M059J (cell line): ENCODE measurements at places on chromosomes 3 and 15. TPM values are rescaled to one million over a fixed set of nuclear protein-coding genes. Genes with fewer than 3 reads are reported as not detected.

- DNase-seq: no peak
These were observed 53.8 kb downstream of the WDR76 start for GRCh38 chr15:43880406-43881194.

DNA sequence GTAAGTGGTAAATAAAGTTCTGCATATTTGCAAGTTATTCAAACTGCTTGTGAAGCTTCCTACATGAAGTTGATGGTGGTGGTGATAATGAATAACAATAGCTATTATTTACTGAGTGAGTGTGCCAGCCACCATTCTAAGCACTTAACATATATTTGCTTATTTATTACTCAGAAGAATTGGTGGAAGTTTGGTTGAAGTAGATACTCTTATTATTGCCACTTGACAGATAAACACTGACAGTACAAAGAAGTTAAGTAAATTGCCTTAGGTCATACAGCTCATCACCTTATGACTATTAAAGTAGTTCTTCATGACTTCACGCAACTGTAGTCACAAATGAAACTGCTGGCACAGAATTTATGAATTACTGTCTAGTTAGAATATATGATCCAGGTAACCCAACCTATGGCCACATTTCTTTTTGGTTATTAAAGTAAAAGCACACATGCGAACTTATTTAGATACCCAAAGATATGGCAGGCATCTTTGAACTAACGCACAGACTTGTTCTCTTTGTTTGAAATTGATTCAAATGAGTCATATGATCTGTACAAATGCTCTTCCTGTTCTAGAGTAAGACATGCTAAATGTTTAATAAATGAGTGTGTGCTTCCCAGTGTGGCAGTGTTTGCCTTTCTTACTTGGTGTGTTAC is 99.8 kb upstream of the NR2F2 start:
- DNase-seq: peak; percentile 71

DNA sequence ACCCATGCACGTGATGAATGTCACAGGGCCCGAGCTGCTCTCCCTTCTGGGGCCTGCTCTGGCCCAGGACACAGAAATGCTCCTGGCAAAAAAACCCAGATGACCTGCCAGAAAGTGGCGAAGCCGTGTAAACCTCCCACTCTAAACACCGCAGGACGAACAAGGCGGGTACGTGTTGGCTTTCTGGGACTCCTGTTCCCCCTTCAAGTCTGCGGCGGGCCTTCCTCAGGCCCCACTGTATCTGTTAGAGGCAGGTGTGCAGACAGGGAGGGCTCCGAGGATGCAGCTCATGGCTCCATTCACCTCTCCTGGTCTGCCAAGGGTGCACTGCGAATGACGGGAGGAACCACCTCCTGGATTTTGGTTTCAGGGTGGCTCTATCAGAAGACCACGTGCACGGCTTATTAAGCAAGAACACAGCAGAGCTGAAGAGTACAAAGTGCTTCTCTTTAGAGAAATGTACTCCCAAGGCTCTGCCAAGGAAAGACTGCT is 173.8 kb downstream of the ADAMTS17 start:
- no peak for DNase-seq

- peak; percentile 95 for DNase-seq
These were observed 85.3 kb downstream of the MEIS2 start for GRCh38 chr15:37015035-37015434.

DNA sequence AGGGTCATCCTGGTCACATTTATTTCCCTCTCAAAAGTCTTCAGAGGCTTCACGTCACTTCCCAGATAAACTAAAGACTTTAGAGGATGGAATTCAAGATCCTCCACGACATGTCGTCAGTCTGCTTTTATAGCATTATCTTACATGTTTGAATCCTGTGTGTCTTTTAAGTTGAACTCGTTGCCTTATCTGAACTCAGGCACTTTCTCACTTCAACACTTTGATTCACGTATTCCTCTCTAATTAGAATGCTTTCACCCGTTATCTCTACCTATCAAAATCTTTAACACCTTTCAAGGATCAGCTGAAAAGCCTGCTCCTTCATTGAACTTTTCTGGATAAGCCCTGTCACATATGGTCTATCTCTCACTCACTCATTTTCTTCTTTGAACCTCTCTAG is 97.1 kb downstream of the MAP2K5 start:
- DNase-seq: no peak

DNA sequence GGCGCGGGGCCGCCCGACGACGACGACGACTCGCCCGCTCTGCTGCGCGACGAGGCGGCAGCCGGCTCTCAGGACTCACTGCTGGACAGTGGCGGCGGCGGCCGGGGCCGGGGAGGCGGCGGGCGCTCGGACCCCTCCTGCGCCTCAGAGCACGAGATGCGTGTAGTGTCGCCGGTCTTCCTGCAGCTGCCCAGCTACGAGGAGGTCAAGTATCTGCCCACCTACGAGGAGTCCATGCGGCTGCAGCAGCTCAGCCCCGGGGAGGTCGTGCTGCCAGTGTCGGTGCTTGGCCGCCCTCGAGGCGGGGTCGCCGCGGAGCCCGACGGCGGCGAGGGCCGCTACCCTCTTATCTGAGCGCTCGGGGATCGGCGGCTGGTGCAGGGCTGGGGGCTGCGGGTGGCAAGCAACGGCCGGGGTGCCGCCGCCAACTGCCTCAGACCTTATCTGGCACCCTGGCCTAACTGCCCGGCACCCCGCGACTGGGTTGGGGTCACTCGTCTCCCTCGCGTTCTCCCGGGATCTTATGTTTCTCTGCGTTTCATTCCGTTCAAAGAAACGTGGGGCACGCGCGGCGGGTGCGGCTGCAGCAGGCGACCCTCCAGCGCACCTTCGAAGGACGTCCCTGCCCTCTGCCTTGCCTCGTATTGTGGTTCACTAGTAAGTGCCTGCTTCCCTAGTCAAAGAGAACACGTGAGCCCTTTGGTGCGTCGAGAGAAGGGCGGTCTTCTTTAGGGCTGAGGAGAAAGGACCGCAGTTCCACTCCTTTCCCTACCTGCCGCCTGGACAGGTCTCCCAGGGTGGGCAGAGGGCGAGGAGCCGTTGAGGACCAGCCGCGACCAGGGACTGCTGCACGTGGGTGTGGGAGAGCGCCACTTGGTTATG is 1.0 kb downstream of the C3orf80 start:
- DNase-seq: peak; percentile 30

The LIPC gene
- 1.6 and 2.5 TPM in 2 replicates for total RNA-seq
